ENCODE measurements at places on chromosomes 16 and 17.

DNA sequence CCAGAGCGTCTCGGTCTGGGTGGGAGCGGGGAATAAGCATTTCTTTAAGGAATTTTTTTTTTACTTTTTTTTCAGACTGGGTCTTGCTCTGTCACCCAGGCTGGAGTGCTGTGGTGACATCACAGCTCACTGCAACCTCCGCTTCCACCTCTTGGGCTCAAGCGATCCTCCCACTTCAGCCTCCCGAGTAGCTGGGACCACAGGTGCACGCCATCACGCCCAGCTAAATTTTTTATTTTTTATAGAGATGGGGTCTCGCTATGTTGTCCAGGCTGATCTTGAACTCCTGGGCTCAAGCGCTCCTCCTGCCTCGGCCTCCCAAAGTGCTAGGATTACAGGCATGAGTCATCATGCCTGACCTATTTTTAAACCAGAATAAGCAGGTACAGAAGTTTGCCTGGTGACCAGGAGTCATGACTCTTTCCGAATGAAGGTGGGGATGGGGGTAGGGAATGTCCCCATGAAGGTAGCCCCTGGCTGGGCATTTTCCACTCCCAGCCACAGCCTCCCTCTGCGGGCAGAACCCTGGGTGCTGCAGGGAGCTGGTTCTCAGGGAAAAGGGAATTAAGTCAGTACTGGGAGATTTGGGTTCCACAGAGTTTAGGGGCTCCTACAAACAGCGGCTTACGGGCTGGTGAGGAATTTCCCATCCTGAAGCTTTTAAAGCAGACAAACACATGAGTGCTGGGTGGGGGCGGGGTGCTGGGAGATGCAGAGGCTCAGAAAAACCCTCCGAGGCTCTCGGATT is 48.3 kb downstream of the TBC1D16 start:
- no peak for DNase-seq

GRCh38 chr17:38591759-38592241 is 14.0 kb downstream of the SRCIN1 start:
- DNase-seq: no peak

DNA sequence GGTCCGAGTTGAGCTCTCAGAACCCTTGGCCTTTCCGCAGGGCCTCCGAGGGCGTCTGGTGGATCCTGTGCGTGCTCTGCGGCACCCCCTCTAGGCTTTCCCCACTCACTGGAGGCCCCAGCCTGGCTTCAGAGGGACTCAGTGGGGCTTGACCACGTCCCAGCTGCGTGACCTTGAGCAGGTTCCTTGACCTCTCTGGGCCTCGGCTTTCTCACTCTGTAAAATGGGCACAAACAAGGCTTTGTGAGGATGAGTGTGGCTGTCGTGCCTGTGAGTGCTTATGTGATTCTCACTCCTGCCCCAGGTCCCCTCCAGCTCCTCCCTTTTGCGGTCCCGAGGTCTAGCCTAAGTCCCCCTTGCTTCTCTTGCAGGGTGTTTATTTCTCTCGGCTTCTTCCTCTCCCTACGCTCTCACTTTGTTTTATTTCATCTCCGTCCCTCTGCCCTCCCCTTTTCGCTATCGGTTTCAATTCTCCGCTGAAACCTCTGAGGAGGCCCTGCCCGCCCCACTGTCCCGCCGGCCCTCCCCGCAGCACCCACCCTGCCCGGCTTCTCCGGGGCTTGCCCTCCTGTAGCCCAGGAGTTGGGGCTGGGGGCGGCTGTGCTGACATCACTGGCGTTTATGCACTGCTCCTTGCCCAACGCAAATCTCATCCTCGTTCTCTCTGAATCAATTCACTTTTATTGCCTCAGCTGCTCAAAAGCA is 82.3 kb upstream of the CBX4 start:
- no peak for DNase-seq

DNA sequence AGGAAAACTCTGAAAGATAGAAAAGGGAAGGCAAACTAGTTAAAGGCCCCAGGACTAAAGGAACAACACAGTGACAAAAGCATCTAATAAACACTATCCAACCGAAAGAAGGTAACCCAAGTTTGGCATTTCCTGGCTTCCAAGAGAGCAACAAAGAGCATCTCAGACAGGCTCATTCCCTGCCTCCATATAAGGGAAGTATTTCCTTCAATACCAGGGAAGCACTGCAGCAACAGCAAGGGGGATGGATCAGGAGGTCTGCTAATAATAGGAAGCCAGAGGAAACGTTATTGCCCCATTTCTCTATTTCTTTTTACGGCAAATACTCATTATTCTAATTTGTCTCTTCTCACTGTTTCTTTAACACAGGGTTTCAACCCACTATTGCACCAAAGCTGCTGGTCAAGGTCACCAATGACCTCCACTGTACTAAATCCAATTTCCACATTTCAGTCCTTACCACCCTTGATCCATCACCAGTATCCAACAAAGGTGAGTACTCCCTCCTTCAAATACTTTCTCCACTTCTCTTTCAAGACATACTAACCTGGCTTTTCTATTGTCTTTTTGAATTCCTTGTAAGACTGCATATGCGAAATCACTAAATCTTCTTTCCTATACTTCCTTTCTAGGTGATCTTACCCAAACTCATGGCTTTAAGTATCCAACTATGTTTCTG is 86.1 kb downstream of the KANSL1 start:
- no peak for DNase-seq

DNA sequence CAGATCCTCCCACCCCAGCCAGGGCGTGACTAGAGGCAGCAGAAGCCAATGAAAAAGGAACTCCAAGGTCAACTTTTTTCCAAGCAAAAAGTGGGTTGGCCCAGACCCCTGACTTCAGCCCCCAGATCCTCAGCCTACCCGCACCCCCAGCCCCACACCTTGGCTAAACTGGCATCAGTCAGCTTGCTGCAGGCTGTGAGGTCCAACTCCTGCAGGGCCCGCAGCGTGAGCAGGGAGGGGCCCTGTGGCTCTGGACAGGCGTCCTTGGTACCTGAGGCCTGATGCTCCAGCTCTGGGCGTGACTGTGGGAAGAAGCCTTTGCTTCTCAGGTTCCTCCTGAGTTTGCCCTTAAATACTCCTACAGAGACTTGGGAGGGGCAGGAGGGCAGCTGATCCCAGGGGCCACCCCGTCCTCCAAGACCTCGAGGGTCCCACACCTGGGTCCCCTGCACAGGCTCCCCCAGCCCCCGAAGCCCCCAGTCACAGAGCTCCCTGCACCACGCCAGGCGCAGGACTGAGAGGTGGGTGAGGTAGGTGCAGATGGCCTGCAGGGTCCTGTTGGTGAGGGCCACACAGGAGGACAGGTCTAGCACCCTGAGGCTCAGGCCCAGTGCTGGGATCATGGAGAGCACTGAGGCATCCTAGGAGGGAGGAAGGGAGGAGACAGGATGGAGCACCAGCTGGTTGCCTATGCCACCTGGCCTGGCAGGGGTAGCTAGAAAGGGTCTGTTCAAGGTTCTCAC is 9.4 kb downstream of the ELMO3 start:
- DNase-seq: no peak

GRCh38 chr17:79135628-79136405 is 61.2 kb downstream of the ENGASE start:
- no peak for DNase-seq

DNA sequence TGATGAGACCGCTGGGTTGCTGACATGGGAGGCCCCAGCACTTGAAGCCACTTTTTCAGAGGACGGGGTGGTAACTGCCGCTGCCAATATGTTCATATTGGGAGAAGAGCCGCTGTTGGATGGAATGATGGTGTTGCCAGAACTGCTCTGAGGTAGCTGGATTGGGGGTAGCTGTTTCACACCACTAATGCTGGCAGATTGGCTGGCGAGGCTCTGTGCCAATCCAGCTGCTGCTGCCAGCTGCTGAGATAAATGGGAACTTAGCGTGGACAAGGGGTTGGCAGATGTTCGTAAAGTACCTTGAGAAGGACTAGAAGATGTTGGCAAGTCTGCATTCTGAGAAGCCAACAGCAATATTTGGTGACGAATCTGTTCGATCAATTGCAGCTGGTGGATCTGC is 10.0 kb downstream of the SALL1 start:
- DNase-seq: no peak

GRCh38 chr17:48459070-48459844 is 29.2 kb upstream of the SKAP1 start:
- no peak for DNase-seq

DNA sequence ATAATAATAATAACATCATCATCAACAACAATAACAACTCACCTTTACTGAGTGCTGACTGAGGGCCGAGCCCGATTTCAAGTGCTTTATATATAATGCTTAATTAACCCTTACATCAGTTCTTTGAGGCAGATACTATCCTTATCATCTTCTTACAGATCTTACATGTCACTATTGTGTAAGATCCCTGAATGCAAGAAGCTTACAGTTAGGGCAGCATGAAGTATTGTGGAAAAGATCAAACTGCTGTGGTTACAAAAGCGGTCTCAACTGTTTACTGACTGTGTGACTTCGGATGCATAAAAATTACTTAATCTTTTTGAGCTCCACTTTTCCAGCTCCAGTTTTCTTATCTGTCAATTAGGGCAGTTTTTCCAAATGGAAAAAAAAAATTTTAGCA is 3.3 kb downstream of the VAT1 start:
- no peak for DNase-seq

Measured in effector memory CD8-positive, alpha-beta T cell (primary cell).